Ammon's horn (tissue), 1 donor: ENCODE measurements at places on chromosomes 7 and 10.
A peak's percentile ranks its signal among the peaks of the same experiment; 100 is the strongest.

DNA sequence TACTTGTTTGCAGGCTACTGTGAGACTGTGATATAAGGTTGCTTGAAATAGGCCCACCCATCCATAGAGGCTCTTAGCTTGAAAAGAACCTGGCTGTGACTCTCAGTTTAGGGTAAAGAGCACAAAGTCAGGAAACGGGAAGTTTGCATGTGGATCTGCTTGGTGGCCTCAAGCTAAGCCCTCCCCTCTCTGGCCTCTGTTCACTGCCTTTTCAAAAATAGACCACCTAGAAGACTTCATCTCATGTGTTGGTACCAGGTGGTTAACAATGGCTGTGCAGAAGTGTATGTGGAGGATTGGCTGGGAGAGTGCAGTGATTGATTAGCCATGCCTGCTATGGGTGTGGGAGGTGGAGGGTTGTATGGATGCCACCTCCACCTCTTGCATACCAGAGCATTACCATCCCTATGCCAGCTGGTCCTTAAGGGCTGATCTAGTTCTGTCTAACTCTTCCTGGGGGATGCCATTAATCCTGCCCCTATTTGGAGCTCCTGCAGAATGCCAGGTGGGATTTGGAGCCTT lies 122.0 kb downstream of the ZMIZ1 start:
- no peak for DNase-seq

GRCh38 chr10:95601116-95601719 lies 40.0 kb upstream of the SORBS1 start:
- peak; percentile 93 for DNase-seq

DNA sequence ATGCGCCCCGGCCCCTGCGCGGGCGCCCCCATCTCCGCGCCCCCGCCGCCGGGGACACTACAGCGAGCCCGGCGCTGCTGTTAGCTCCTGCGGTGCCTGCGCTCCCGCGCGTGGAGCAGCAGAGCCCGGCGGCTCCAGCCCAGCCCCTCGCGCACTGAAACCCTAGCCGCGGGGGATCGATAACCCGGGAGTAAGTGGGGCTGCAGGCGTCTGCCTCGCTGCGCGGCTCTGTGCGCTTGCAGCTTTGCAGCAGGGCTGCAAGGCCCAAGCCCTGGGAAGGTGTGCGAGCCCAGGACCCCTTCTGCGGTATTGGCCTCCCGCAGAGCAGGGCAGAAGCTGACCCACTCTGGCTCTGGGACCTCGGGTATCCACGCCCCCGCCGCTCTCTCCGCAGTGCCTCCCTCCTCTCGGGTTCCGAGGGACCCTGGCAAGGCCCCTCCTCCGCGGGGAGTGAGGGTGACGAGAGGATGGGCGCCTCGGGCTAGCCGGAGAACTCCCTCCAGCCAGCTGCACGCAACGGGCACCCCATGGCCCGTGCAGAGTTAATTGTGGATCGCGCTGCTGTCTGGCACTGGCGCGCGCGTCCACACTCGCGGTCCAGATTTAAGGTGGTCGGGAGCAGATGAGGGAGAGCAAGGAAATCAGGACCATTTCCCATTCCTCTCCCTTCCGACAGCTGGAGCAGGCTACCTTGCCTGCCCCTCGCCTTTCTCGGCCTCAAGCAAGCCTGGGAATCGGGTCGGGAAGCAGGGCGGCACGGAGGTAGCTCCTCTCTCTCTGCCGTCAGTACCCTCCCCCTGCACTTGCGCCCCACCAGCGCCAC lies 2.1 kb downstream of the SHH start:
- DNase-seq = no peak

GRCh38 chr7:90607196-90607595 lies 11.1 kb downstream of the CDK14 start:
- no peak for DNase-seq

DNA sequence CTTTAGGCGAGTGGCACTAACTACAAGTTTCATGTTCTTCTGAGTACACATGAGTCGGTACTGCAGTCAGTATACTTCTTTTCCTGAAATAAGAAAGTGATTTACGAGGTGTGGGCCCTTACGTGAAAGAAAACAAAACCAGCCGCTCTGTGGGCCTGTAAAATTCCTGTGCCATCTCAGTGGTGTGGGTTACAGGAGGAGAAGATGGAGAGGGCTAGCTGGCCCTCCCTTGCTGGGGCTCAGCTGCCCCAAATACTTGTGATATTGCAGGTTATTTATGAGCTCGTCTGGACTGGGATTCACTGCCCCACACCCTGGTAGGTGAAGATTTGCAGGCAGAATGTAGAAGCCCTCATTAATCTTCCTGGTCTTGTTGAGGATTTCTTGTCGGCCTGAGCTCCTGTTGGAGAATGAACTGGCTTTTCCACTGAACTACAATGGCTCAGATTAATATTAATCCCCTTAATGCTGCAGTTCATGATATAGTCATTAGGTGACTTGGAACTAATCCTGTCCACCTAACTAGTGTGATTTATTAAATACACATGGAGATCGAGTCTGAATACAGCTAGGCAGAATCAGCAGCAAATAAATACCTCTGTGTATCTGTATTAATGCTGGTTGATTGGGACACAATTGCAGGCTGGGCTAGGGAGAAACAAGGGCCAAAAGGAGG lies 68.0 kb downstream of the GBF1 start:
- DNase-seq = no peak

- no peak for DNase-seq
Measured at GRCh38 chr10:117454502-117454901, 79.3 kb upstream of the PDZD8 start.
